CD4-positive, alpha-beta T cell treated with Interleukin-6 at 100 ng/mL for 8 hours (primary cell): ENCODE measurements at places on chromosomes 13 and 19.

GRCh38 chr19:2274185-2274711 lies 7.7 kb downstream of the PEAK3 start:
- DNase-seq: no peak

DNA sequence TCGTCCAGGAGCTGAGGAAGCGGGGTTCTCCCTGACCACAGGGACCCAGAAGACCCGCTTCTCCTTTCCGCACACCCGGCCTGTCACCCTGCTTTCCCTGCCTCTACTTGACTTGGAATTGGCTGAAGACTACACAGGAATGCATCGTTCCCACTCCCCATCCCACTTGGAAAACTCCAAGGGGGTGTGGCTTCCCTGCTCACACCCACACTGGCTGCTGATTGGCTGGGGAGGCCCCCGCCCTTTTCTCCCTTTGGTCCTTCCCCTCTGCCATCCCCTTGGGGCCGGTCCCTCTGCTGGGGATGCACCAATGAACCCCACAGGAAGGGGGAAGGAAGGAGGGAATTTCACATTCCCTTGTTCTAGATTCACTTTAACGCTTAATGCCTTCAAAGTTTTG lies 18.9 kb downstream of the VASP start:
- DNase-seq: no peak

DNA sequence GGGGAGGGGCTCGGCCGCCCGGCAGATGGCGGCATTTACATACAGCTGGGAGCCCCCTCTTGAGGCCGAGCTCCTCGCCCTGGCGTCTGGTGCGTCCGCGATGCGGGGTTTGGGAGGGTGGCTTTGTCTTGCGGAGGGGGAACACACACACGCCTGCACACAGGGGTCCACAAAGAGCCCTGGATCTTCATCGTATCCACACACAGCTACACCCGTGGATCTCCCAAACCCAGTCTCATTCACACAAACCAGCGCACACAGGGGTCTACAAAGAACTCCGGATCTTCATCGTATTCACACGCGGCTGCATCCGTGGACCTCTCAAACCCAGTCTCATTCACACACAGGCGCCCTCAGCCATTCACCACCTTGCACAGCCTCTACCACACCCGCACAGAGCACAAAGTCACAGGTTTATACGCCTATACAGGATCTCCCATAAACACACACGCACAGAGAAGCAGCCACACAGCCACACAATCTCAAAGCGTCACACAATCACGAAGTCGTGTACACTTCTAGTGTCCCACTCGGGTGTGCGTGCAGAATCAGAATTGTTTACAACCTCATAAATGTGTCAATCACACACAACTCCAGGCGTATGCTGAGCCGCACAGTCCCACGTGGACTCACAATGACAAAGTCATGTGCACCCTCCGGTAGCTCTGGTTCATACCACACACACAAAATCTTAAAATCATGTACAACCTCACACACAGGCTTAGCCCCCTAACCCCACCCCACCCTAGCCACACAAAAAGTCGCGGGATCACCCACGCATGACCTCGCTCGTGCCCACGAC lies 550 bp upstream of the DLL3 start:
- no peak for DNase-seq

DNA sequence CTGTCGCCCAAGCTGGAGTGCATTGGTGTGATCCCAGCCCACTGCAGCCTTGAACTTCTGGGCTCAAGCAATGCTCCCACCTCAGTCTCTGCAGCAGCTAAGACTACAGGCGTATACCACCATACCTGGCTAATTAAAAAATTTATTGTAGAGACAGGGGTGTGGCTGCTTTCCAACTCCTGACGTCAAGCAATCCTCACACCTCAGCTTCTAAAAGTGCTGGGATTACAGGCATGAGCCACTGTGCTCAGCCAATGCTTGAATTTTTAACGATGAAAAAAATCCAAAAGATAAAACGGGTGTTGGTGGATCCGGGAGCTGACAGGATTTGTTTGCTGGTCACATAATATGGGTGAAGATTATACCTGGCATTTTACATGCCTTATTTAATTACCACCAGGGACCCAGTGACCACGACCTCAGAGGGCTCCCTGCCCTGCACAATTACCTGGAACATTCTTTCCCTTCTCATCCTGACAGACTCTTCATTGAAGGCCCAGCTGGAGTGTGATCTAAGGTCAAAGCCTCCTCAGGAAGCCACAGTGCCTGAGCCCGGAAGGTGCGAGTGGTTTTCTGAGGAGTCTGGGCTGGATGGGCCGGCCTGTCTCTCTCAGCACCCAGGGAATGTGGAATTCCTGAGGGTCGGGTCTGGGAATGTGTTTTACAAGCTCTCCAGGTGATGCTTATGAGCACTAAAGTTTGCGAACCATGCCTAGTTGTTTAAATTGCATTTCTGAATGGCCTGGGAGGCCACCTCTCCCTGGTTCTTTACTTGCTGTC lies 193.3 kb downstream of the USP12 start:
- DNase-seq: no peak
